Hematopoietic multipotent progenitor cell treated with erythropoietin and hydrocortisone succinate and interleukin-3 and kit ligand, for 6 days (in vitro differentiated cells): ENCODE measurements at places on chromosomes 3 and 15.

DNA sequence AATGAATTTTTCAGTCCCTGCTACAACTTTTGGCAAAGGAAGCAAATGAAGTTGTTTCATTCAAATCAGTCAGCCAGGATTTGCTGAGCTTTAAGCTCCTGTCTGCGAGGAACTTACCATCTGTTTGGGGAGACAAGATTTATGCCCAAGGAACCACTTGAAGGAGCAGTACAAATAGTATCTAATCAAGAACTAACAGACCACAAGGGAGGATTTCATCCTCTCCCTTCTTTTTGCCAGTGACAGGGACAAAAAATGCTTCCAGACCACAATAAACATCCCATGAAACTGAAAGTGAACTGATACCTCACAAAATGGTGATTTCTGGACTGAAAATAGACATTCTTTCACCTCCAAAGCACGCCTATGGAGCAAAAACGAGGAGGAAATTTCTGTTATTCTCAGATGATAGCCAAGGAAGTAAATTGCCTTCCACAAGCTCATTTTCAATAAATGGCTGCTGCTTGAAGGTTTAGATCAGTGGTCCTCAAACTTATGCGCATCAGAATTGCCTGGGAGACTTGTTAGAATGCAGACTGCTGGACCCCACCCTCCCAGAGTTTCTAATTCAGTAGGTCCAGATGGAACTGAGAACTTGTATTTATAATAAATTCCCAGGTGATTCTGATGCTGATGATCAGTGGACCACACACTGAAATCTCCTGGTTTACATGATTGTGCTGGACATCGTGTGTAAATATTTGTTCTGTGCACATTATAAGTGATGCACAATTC lies 202.4 kb upstream of the GADL1 start:
- DNase-seq = no peak

DNA sequence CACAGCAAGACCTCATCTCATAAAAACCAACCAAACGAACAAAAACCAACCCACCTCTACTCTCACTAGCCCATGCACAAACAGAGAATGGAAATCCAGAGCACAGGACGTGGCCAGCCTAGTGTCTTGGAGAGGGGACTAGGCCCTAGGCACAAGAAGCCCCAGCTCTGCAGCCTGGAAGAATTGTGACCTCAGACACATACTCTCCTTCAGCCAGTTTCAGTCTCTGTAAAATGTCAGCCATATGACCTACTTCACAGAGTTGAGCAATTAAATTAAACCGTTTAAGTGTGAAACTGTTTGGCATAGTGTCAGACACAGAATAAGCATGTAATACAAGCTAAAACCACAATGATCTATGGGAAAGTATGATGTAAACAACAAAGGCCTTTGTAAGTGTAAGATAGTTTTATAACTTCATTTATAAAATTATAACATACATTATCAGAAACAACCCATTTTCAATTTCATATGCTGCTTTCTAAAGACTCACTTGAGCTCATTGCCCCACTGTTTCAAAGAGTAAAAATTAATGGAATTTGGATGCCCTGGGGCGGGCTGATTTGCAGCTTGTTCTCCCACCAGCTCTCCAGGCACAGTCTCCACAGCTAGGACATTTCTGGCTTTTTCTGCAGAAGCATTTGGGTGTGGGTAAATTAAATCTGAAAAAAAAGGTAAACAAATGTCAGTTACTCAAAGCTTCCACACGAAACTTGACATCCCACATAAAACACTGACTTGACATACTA lies 32.9 kb downstream of the TBC1D2B start:
- DNase-seq = peak; percentile 60

- no peak for DNase-seq
These were observed 79.1 kb upstream of the FAN1 start for GRCh38 chr15:30824518-30825195.

GRCh38 chr3:164040991-164041390 lies 1037.3 kb downstream of the SI start:
- DNase-seq = no peak

- DNase-seq = no peak
These were observed 64.9 kb downstream of the UACA start for GRCh38 chr15:70698426-70698825.

GRCh38 chr15:29842290-29842689 lies 20.0 kb upstream of the TJP1 start:
- DNase-seq = no peak

DNA sequence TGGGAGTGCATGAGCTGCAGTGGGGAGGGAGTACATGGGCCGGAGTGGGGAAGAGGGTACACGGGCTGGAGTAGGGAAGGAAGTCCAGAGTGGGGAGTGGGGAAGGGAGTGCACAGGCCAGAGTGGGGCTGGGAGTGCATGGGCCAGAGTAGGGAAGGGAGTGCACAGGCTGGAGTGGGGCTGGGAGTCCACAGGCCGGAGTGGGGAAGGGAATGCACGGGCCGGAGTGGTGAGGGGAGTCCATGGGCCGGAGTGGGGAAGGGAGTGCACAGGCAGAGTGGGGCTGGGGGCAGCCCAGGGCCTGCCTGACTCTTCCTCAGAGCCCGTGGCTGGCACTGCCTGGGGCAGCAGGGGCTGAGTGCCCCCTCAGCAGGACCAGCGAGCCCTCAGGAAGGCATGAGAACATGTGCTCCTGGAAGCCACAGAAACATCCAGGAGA lies 40.7 kb downstream of the KLF15 start:
- no peak for DNase-seq

- DNase-seq = peak; percentile 1
These were observed 483.8 kb downstream of the TUSC7 start for GRCh38 chr3:117193390-117193789.

DNA sequence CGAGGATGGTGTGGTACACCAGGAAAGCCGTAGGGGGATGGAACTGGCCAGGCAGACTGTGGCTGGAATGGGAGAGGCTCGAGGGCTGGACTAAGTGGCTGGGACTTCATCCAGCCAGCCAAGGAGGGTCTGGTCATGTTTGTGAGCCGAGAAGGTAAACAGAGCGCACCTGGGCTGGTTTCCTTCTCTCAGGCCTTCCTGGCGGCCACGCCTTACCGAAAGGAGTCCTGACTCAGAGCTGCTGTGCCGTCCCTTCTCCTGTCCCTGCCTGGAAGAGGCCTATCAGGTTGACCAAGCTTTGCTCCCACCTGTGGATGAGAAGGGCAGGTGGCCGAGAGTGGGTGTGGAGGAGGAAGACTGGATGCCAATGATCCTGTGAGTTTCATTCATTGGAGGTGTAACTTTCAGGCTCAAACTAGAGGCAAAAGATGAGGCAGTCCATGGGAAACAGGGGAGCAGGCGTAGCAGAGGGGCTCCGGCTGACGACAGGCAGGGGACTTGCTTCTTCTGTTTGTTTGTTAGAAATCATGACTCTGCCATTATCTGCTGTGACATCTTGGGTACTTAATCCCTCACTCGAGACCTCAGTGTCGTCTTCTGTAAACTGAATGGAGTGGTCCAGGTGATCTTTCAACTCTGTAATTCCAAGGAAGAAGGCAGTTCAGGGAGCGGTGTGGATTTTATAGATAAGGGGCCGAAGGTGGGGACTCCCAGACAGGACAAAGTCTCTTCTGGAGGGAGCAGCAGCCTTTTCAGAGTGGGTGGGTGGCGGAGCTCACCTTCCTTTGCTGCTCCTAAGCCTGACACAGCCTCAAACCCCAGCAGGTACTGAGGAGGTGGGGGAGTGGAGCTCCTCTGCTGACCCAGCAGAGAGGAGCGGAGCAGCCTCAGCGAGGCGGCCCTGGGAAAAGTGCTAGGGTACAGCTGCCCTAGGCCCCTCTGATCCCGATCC lies 71.8 kb upstream of the GATM start:
- DNase-seq = no peak

- peak; percentile 69 for DNase-seq
These were observed at the start of gene CEMIP for GRCh38 chr15:80778964-80779657. CEMIP (plus strand) TSS chr15:80779370; CDS start chr15:80873880, 94,510 bp downstream.

- no peak for DNase-seq
These were observed 670.2 kb upstream of the ALCAM start for GRCh38 chr3:104696470-104696869.

DNA sequence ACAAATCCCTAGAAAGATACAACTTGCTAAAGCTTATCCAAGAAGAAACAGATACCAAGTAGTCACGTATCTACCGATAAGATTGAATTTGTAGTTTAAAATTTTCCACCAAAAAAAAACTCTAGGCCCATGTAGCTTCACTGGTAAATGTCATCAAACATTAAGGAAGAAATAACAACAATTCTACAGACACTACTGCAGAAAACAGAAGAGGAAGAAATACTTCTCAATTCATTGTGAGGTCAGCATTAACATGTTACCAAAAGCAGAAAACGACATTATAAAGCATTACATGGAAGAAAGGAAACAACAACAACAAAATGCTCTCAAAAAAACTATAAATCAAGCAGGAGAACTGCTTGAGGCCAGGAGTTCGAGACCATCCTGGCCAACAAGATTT lies 27.5 kb upstream of the TM4SF19 start:
- no peak for DNase-seq
